Inflammatory macrophage treated with lipopolysaccharide for 1 hour (primary cell): ENCODE measurements at places on chromosomes 12 and 14.
A peak's percentile ranks its signal among the peaks of the same experiment; 100 is the strongest.

DNA sequence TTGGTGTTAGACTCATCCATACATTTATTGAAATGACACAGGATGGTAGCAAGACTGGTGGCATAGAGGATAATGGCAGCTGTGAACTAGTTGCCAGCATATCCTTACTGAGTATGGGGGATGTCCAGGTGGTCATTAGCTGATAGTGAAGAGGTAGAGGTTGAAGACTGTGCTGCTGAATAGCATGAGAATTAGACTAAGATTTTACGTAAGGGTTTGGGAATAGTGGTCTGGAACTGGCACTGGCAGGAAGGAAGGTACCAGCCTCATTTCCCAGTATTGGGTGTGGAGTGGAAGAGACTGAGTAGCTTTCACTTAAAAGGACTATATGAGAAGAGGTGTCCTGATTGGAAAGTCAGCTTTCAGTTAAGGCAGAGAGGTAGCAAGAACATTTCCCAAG lies 6.5 kb downstream of the ERC1 start:
- no peak for DNase-seq

DNA sequence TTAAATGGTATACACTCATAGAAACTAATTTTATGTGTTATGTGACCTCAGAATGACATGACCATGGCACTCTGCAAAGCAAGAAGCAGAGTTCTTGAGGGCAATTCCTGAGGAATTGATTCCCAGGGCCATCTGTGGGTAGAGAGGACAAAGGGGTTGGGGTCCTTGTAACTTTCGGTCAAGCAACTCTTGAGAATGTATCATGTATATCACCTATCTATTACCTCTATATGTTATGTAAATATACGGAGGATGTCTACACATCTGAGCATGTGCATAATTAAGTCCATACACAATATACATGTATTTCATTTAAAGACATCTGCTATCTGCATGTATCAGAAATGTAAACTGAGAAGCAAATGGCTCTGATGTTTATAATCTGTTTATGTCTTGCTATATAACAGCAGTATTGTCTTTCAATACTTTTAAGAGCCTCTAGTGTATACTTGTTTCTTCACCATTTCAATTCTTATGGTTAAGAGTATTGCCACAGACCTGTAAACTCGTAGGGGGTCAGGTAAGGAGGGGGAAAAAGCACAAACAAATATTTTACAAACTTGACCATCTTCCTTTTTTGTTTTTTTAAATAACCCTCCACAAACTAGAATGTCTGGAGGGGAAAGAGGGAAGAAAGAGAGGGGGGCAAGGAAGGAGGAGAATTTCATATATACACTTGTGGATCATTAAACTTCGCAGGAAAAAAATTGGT lies 4.5 kb downstream of the FOXA1 start:
- DNase-seq: no peak

- no peak for DNase-seq
Measured at GRCh38 chr12:116274551-116275375, 2.7 kb downstream of the MED13L start.

DNA sequence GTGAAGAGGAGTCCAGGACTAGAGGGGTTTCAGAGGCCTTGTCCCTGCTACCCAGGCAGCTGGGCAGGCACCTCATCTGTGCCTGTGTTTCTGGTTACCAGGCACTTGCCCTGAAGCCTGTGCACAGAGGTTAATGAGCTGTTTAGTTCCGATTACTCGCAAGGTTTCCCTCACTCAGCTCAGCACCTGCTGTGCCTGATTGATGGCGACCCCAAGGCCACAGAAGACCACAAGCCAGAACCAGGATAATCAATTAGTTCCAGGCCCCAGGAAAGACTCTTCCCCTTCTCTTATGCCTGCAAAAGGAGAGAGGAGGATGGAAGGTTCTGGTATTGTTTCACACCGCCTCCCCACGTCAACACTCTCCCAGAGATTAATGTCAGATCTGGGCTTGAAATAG lies 88.8 kb upstream of the NOS1 start:
- no peak for DNase-seq

DNA sequence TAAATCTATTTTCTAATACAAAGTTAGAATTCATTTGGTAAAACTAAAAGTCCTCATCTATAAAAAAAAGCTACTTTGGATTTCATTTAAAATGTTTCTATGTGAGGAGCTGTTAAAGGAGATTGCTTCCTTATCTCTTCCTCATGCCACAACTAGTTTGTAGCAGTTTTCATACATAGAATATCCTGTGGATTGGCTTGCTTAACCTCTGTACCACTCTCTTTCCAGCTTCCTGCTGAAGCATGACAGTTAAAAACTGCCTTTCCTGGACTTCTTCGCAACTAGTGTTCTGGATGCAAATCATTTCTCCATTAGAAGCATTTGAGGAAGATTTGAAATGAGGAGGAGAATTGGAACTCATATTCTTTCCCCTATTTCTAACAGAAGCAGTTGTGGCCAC lies 49.6 kb downstream of the ST8SIA1 start:
- DNase-seq: no peak

DNA sequence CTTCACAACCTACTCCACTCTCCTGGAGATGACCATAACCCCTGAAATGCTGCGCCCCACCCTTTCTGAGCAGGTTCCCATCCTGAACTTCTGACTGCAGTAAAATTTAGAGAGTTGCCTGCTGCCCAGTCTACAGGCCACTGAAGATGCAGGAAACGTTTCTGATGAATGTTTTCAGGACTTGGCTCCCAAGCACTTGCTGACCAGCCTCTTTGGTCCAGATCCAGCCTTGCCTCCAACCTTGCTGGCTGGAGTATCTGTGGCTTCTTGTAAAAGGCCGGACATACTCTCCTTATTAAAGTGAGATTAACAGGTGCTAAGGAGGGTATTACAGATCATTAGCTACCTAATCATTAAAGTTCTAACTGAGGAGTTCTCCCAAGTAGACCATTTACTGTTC lies 70.3 kb upstream of the STXBP6 start:
- no peak for DNase-seq

- no peak for DNase-seq
Measured at GRCh38 chr12:10304161-10304574, 3.5 kb upstream of the KLRD1 start.

DNA sequence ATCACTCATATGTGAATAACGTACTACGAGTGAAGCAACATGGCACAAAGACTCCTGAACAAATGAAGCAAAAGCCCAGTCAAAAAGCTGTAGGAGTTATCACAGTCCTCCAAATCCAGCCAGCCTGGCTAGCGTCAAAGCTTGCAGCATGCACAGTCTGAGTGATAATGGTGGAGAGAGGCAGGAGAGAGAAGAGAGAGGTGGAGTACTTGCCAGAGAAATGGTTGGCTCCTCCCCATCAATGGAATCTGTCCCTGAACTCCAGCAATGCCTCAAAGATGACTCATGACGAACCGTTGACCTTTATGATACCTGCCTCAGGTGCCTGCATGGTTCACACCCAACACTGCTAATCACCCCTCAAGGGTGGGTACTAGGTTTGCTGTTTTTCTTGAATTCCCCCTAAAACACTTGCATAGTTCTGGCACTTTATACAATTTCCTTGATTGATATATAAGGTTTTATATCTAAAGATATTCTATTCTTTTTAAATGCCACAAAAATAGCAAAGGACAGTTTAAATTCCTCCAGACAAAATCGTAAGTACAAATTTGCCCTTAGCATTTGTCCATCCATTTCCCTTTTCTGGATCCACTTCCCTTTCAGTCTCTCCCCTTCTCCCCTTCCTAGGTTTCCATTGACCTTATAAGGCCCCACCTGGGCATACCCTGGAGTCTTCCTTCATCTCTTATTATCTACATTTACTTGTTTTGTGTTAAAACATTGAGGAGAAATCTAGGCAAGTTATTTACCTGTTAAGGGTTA lies 10.2 kb downstream of the ARHGDIB start:
- no peak for DNase-seq

- no peak for DNase-seq
Measured at GRCh38 chr14:73452341-73453186, 5.8 kb downstream of the NUMB start.

- no peak for DNase-seq
Measured at GRCh38 chr12:80086025-80086424, 13.3 kb upstream of the OTOGL start.

- no peak for DNase-seq
Measured at GRCh38 chr14:69299286-69300035, 39.5 kb downstream of the GALNT16 start.

DNA sequence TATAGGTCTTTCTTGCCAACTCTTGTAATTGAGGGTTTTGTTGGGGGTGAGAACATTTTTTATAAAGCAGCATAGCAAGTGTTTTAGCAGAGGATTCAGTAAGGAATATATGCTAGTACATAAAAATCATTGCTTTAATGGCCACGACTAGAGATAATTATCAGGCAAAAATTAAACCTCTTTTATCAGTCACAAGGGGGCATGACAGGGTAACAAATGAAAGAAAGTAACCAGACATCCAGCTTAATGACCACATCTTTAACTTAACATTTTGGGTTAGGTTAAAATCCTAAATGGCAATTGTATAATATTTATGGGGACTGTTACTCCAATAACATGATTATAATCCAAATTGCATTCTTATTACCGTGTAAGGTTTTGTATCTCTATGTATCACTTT lies 119.6 kb downstream of the LRRIQ1 start:
- DNase-seq: no peak

- no peak for DNase-seq
Measured at GRCh38 chr12:126627596-126627995, 1562.4 kb downstream of the AACS start.

- peak; percentile 58 for DNase-seq
Measured at GRCh38 chr12:46237371-46238045, 31.3 kb downstream of the SLC38A1 start.

DNA sequence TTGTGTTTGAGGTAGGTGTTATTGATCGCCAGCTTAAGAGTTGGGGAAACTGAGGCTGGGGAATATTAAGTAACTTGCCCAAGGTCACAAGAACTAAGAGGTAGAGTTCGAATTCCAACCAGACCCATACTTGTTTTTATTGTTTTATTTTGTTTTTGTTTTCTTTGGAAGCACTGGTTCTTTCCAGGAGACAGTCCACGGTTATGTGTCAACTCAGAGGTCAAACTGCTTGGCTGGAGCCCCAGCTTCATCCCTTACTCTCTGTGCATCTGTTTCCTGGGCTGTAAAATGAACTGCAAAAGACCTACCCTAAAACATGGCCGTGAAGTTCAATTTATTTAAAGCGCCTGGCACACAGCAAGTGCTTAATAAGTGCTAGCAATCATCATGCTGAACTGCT lies 74.4 kb upstream of the MAP1LC3B2 start:
- no peak for DNase-seq

- peak; percentile 43 for DNase-seq
Measured at GRCh38 chr12:122937622-122938091, 28.6 kb downstream of the ABCB9 start.

GRCh38 chr14:31090883-31091764 lies 64.9 kb upstream of the STRN3 start:
- peak; percentile 100 for DNase-seq

- peak; percentile 36 for DNase-seq
Measured at GRCh38 chr12:27652174-27652763, 44.0 kb upstream of the REP15 start.
